ENCODE measurements at places on chromosomes 6 and 20. TPM values are rescaled to one million over a fixed set of nuclear protein-coding genes. Genes with fewer than 3 reads are reported as not detected.

GRCh38 chr6:136410201-136411024, 120.8 kb upstream of the BCLAF1 start:
- no peak overlapping the region for H3K4me3 ChIP-seq
- H3K27ac ChIP-seq: no peak overlapping the region
- DNase-seq: no peak

- H3K27me3 ChIP-seq: peaks cover 4% of the 10 kb centered on the region
- no peak overlapping the region for H3K4me3 ChIP-seq
- H3K4me1 ChIP-seq: no peaks in the 10 kb centered on the region
- H3K27ac ChIP-seq: no peak overlapping the region
- no peak for DNase-seq
These were observed 45.5 kb upstream of the SLC23A2 start for GRCh38 chr20:5046656-5047339.

The PHACTR3 gene
- total RNA-seq: 37.0 TPM

GRCh38 chr6:40417031-40417430, 170.1 kb downstream of the LRFN2 start:
- peaks cover 8% of the 10 kb centered on the region for H3K4me1 ChIP-seq
- no peak overlapping the region for H3K27ac ChIP-seq
- H3K27me3 ChIP-seq: peaks cover 8% of the 10 kb centered on the region
- H3K36me3 ChIP-seq: no peaks in the 10 kb centered on the region
- DNase-seq: no peak

The TMEM244 gene
- not detected for total RNA-seq

DNA sequence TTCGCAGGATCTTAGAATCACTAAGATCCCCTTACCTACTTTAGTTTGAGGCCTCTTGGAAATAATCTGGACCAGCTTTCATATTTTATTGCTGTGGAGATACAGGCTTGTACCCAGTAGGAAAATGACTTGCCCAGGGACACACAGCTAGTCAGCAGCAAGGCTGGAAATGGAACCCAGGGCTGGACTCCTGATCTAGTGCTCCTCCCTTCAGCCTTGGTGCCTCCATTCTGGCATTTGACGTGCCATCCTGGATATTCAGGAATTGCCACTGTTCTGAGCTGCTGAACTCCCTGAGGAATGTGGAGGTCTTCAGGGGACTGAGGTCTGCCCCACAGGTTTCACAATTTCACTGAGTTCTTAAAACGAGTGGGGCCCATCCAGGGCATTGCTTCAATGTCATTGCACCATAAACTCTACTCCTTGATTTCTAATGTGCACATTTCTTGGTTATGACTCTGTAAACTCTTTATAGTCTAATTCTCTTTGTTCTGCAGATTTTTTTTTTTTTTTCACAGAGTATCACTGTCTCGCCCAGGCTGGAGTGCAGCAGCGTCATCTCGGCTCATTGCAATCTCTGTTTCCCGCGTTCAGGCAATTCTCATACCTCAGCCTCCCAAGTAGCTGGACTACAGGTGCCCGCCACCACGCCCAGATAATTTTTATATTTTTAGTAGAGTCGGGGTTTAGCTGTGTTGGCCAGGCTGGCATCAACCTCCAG, 26.7 kb upstream of the CDKN1A start:
- H3K27me3 ChIP-seq: peaks cover 2% of the 10 kb centered on the region
- H3K36me3 ChIP-seq: no peaks in the 10 kb centered on the region
- no peak overlapping the region for H3K4me3 ChIP-seq
- H3K4me1 ChIP-seq: no peaks in the 10 kb centered on the region
- DNase-seq: no peak

DNA sequence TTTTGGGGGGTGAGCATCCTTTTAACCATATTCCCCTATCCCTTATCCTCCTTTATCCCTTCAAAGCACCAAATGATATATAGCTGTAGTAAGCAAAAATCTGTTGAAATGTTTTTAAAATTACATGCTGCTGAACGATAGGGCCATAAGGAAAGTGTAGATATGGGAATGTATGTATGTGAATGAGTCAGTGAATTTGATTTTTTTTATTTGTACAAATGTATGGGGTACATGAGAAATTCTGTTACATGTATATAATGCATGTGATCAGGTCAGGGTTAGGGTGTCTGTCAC, 327.2 kb downstream of the ZFAND3 start:
- H3K4me3 ChIP-seq: no peak overlapping the region
- no peak for DNase-seq
- peaks cover 34% of the 10 kb centered on the region for H3K4me1 ChIP-seq
- no peaks in the 10 kb centered on the region for H3K36me3 ChIP-seq
- no peak overlapping the region for H3K27ac ChIP-seq
- H3K27me3 ChIP-seq: peaks cover 3% of the 10 kb centered on the region

DNA sequence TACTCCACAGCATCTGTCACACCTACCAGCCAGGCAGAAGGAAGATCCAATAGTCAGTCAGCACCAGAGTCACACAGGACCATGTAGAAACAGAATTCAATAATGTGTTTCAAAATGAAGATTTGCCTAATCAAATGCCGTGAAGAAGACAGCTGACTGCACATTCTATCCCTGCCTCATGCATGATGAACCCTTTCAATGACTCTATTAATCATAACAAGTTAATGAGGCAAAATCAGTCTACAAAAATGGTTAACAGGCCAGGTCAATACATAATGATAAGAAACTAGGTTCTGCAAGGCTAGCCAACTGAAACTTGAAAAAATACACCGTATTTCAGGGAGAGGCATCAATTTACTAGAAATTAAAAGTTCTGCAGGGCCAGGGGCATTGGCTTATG, 6.7 kb upstream of the PNRC1 start:
- no peaks in the 10 kb centered on the region for H3K4me1 ChIP-seq

The SPEF1 gene
- 0.22 TPM for total RNA-seq

The SEMG1 gene
- not detected for total RNA-seq
